ENCODE measurements at places on chromosomes 6 and 20.

GRCh38 chr6:139883776-139884175, 509.3 kb upstream of the CITED2 start:
- H3K27me3 ChIP-seq, result no peaks in the 10 kb centered on the region
- no peaks in the 10 kb centered on the region for H3K36me3 ChIP-seq
- H3K4me3 ChIP-seq, result no peak overlapping the region
- H3K4me1 ChIP-seq, result peaks cover 65% of the 10 kb centered on the region

GRCh38 chr6:118502169-118502568, 45.9 kb upstream of the PLN start:
- H3K27ac ChIP-seq, result no peak overlapping the region
- peaks cover 3% of the 10 kb centered on the region for H3K4me1 ChIP-seq
- peaks cover 23% of the 10 kb centered on the region for H3K36me3 ChIP-seq
- no peak for DNase-seq

DNA sequence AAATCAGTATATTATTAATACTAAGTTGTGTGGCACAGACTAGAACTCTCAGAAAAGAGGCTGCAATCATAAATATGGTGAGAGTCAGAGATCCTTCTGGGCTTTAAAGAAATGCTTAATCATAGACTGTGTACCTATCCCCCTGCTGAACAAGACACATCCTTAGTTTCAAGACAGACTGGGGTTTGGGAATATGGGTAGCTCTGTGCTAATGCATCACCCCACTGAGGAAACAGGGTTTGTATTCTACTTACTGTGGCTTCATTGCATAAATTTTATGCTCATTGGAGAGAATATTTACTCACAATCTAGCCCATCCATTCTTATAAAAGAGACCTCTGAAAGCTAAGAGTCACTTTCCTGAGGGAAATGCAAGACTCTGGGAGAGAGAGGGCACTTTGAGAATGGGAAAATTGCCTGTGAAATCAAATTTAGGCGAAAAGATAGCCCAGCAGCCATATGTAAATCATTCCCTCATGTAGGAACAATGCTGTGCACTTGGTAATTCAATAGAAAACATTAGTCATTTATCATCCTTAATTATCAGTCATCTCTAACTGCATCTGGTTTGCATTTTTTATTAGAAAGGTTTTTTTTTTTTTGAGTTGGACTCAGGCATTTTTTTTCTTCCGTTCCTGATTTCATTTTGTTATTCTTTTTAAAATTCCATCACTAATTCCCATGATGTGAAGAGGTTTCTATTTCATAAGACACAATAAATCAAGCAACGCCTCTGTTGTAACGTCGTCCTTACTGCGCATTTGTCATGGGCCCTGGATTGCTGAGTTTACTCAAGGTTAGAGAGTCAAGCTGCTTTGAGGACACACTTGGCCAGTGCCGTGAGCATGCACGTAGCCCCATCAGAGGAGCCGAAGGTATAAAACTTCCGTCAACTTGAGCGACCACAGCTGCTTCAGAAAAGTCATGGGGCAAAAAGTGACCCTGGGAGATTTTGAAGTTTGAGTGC, 91.8 kb downstream of the TRMT11 start:
- no peak for DNase-seq
- no peak overlapping the region for H3K4me3 ChIP-seq
- H3K27me3 ChIP-seq, result no peaks in the 10 kb centered on the region
- no peak overlapping the region for H3K27ac ChIP-seq

GRCh38 chr20:4247261-4247660, 231.9 kb upstream of the RNF24 start:
- H3K36me3 ChIP-seq, result no peaks in the 10 kb centered on the region
- DNase-seq, result no peak
- H3K27ac ChIP-seq, result no peak overlapping the region

DNA sequence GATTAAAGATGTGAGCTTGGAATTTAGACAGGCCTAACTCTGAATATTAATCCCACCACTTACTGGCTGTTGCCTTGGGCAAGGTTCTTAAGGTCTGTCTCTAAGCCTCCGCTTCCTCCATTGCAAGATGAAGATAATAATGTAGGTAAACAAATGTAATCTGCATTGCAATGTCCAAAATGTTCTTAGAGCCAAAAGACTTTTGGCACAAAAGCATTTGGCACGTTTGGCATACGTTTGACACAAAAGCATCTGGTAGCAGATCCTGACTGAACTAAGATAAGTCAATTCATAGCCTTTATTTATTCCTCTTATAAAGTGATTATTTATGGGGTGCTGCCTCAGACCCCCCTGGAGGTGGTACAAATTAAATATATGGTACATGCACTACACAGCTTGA, 229.9 kb upstream of the STXBP5 start:
- DNase-seq, result no peak
- H3K4me3 ChIP-seq, result no peak overlapping the region
- H3K36me3 ChIP-seq, result no peaks in the 10 kb centered on the region
- no peaks in the 10 kb centered on the region for H3K27me3 ChIP-seq

DNA sequence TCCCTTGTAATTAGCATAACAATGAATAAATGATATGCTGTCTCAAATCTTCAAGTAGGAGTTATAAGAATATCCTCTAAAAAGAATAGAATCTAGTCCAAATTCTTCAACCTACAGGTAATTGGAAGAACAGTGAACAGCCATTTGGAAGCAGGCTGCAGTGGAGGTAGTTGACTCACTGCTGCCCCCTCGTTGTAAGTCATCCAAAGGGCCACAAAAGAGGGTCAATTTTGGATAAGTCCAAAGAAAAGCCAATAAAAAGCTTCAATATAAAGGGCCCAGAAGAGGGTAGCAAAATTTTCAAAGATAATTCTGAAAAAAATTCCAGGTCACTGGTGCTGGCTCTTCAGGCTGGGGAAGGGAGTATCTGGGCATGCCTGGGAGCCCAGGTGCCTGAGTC, 60.8 kb upstream of the SSTR4 start:
- DNase-seq, result no peak
- no peak overlapping the region for H3K4me3 ChIP-seq
- no peak overlapping the region for H3K27ac ChIP-seq
- H3K36me3 ChIP-seq, result no peaks in the 10 kb centered on the region

GRCh38 chr6:36912586-36912985, 26.8 kb downstream of the C6orf89 start:
- peaks cover 35% of the 10 kb centered on the region for H3K4me1 ChIP-seq
- peaks cover 42% of the 10 kb centered on the region for H3K36me3 ChIP-seq
- no peaks in the 10 kb centered on the region for H3K27me3 ChIP-seq

DNA sequence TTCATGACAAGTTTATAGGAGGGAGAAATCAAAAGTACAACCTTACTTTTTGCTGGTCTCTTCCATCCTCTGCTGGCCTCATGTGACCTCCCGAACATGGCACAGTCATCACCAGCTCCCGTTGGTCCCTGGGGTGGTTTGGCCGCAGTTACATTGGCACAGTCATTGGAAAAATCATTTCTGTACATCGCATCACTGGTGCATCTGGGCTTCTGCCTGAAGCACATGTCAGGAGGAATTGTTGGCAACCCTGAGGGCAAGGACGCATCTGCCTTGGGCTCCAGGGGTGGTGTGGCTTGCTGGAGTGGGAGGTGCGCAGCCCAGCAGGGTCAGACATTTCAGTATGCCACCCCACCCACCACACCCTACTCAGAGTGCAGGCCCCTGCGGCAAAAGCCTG, 162.9 kb upstream of the SLC24A3 start:
- H3K36me3 ChIP-seq, result no peaks in the 10 kb centered on the region
- H3K27me3 ChIP-seq, result no peaks in the 10 kb centered on the region
- H3K4me1 ChIP-seq, result no peaks in the 10 kb centered on the region
- DNase-seq, result no peak

- H3K27ac ChIP-seq, result no peak overlapping the region
- H3K36me3 ChIP-seq, result peaks cover 12% of the 10 kb centered on the region
- peaks cover 21% of the 10 kb centered on the region for H3K4me1 ChIP-seq
- H3K4me3 ChIP-seq, result no peak overlapping the region
- no peak for DNase-seq
These were observed 294.5 kb downstream of the ZFAND3 start for GRCh38 chr6:38113825-38114576.

DNA sequence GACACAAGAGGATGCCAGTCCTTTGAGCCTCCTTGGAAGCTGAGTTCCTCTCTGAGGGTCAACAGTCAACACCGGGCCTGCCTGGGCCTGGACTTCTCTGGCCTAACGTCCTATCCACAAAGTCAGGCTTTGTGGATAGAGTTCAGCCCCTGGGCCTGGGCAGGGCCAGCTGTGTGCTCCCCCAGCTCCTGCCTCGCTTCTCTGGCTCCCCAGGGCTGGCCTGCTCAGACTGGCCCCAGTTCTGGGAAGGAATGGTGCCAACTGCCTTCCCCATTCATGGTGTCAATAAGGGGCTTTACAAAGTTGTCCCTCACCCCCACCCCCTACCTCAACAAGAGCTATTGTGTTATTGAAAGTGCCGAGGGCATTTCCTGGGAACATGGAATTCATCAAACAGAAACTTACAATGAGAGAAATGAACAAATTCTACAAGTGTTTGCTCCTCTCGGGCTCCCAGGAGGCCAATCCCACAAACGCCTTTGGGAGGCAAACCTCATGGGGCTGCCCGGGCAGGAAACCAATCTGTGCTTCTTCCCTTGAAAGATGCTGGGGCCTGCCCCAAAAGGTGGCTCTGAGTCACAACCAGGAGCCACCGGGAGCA, 26.5 kb upstream of the PPP1R14C start:
- H3K4me1 ChIP-seq, result peaks cover 10% of the 10 kb centered on the region
- no peak overlapping the region for H3K27ac ChIP-seq
- H3K4me3 ChIP-seq, result no peak overlapping the region

DNA sequence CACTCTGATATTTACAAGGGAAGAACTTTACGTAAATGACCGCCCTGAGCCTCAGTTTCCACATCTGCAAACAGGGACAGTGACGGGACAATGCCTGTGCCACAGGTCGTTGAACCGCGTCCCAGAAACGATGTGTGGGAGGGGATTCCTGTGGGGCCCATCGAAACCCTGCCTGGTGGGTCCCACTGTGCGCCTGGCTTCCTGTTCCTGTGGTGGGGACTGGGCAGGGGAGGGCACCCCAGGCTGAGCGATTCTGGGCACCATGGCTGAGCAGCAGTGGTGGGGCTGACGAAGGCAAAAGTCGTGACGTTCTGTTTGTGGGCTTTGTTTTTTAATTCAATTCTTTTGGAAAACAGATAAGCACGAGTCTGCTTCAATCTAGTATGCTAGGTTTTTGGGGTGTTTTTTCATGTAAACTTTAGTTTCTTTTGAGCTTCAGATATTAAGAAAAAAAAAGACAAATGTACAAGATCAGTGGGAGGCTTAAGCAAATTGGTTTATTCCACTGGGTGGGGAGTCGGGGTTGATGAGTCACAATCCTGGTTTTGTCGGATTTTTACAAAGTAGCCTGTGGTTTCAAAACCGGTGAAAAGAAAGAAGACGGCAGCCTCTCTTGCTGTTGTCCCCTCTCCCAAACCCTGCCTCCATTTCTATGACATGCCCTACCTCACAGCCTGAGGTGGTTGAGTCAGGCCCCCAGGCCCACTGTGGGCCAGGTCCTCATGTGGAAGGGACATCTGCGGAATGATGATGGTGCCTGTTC, 40.4 kb downstream of the GNAS-AS1 start:
- peaks cover 20% of the 10 kb centered on the region for H3K27me3 ChIP-seq
- H3K4me1 ChIP-seq, result no peaks in the 10 kb centered on the region
- no peaks in the 10 kb centered on the region for H3K36me3 ChIP-seq
- no peak for DNase-seq
- no peak overlapping the region for H3K4me3 ChIP-seq

GRCh38 chr6:25257686-25258348, 21.4 kb upstream of the CARMIL1 start:
- no peak overlapping the region for H3K27ac ChIP-seq
- H3K36me3 ChIP-seq, result no peaks in the 10 kb centered on the region
- DNase-seq, result no peak
- no peak overlapping the region for H3K4me3 ChIP-seq
- peaks cover 6% of the 10 kb centered on the region for H3K4me1 ChIP-seq

DNA sequence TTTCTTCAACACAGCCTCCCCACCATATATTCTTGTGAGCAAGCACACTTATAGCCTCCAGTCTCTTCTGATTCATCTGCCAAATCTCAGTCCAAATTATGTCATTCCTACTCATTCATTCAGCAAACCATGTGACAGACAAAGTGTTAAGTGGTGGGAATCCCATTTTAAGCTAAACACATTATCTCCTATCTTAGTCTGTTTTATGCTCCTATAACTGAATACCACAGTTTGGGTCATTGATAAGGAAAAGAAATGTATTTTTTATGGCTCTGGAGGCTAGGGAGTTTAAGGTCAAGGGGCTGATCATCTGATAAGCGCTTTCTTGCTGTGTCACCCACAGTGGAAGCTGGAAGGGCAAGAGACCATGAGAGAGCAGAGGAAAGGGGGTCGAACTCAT, 23.9 kb upstream of the SMIM13 start:
- H3K27me3 ChIP-seq, result no peaks in the 10 kb centered on the region
- no peak overlapping the region for H3K27ac ChIP-seq
- H3K4me3 ChIP-seq, result no peak overlapping the region
- H3K36me3 ChIP-seq, result no peaks in the 10 kb centered on the region
- DNase-seq, result no peak
- peaks cover 3% of the 10 kb centered on the region for H3K4me1 ChIP-seq

DNA sequence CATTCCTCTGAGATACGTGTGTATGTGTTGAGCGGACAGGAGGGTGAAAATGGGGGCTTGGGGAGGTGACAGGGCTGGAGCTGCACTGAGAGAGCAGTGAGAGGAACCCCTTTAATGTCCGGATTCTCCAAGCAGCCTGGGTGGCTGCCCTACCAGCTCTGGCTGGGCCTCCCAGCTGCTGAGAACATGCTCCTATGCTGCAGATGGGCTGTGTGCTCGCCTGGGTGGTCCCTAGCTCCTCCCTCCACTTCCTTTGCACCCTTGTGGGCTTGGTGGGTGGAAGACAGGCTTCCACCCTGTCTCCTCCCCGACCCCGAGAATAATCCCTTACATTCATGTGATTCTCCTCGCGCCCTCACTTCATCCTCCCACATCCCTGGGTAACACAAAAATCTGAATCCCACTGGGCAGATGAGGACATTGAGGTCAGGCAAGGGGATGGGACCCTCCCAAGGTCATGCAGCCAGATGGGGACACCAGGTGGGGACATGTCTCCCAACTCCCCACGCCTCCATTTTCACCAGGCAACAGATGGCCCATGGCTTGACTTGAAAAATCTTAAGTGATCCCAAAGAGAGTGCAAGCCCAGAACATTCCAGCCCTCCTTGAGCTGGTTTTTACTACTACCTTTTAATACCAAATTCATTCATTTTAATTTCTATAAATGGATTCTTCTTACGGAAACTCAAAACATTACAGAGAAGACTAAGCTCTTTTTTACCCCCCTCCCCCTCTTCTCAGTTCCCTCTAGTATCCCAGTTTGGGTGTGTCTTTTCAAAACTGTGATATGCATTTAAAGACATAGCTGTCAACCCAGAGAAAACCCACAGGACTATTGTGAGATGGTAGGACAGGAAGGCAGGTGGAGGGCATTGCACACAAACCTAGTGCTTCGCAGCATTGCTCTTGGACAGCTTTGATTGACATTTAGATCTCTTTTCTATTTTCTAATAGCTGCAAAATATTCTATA, 5.0 kb upstream of the PDRG1 start:
- DNase-seq, result no peak
- no peak overlapping the region for H3K4me3 ChIP-seq
- peaks cover under 1% of the 10 kb centered on the region for H3K4me1 ChIP-seq
- no peaks in the 10 kb centered on the region for H3K36me3 ChIP-seq
